ENCODE measurements at places on chromosomes 12 and 14.

DNA sequence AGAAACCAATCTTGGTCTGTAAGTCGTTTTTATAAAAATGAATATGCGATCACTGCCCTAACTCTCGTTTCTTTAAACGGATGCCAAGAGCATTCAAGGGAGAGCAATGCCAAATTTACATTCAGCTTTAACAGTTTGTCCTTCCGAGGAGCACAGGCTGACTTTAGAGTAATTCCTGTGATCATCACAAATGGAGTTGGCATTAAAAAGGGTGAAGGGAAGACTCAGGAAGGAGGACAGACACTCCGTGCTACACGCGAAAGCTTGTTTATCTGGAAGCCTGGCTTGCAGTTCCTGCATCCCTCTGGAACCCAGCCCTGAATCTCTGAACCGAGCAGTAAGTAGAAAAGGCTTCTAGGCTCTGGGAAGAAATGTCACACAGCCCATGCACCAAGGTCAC lies 78.4 kb downstream of the PAPOLA start:
- DNase-seq: no peak

DNA sequence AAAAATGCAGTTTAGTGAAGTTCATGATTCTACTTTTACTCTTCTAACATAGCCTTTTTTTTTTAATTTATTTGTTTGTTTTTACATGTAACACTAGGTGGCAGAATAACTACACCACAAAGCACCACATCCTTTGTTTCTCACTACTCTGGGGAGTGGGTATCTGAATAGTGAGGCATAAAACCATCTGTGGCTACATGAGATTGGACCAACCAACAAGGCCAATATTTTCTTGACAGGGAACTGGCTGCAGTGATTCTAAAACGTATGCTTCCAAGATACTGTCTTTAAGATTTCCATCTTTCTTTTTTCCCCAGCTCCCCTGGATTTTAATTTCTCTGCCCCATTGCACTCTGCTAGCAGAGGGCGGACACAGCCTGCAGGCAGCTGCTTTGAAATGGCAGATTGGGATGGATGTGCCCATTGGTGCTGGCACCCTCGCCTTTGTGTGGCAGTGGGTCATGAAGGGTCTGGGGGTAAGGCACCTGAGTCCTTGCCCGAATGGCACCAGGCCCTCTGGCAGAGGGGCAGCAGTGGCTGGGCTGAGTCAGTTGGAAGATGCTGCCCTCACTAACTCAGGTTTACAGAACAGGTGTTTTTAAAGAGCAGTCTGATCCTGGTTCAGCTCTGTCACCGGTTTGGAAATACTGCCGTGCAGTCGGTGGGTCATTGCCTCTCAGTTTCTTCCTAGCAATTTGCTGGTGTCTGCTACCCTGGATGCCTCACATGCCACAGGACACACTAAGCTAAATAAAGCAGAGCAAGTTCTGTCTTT lies 429.1 kb downstream of the RAD51B start:
- DNase-seq: peak; percentile 3

- no peak for DNase-seq
Observed at GRCh38 chr12:114218136-114218535, 187.8 kb downstream of the TBX5 start.

GRCh38 chr14:48193893-48194292 lies 518.5 kb upstream of the MDGA2 start:
- DNase-seq: no peak

DNA sequence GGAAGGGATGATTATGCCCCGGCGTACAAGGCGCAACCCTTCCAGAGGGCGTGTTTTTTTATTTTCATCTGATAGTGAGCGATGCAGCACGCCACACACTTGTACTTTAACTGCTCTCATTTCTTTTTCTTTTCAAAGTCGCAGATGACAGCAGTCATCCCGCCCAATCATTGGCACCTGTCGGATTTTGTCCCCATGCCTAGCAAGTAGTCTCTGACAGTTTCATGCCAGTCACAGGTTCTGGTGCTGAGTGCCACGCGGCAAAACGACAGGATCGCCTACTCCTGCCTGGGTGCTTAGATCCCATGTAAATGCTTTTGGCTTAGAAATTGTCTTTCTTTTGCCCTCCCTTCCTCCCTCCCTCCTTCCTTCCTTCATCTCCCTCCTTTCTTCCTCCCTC lies 117.7 kb downstream of the GLT1D1 start:
- no peak for DNase-seq

DNA sequence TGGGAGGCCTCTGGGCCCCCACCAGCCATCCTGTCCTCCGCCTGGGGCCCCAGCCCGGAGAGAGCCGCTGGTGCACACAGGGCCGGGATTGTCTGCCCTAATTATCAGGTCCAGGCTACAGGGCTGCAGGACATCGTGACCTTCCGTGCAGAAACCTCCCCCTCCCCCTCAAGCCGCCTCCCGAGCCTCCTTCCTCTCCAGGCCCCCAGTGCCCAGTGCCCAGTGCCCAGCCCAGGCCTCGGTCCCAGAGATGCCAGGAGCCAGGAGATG lies 729 bp upstream of the GAPDH start:
- DNase-seq: no peak

DNA sequence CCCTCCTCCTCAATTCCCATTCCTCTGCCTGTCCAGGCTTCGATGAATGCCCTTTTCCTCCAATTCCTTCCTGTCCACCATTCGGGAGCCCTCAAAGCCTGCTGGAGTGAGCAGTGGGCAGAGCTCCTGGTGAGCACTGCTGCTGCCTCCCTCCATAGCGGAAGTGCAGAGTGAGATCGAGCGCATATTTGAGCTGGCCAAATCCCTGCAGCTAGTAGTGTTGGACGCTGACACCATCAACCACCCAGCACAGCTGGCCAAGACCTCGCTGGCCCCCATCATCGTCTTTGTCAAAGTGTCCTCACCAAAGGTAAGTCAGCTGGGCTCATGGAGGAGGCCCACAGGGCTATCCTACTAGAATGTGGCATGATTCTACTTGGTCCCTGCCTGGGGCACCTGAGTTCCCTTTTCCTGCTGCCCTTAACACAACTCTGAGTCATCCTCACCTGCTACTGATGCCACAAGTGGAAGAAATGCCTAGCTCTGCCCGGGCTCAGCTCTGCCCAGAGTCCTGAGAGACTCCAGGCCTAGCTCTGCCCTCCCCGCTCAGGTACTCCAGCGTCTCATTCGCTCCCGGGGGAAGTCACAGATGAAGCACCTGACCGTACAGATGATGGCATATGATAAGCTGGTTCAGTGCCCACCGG lies 8.0 kb downstream of the CACNB3 start:
- DNase-seq: no peak

GRCh38 chr14:75301666-75302325 lies 23.2 kb downstream of the FOS start:
- DNase-seq: no peak

DNA sequence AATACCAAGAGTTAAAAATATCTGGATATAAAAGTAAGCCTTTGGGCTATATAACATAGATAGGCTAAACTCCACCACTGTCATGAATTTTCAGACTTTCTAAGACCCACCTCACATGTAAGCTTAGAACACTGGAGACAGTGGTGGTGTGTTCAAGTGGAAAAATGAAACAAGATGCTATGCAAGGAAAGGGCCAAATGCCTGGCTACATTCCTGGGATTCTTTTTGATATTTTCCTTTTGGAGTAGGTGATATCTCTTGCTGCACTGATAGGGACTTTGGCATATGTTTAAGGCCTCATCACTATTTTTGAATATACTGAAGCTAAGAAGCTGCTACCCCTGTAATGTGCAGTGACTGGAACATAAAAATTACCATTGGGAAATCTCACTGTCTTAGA lies 341.3 kb downstream of the SLC16A7 start:
- DNase-seq: no peak

Measured in effector memory CD8-positive, alpha-beta T cell (primary cell).